GM19239 (cell line): ENCODE measurements at places on chromosomes 4 and X.

- DNase-seq, result no peak
Observed at GRCh38 chr4:147355032-147355656, 125.8 kb upstream of the EDNRA start.

DNA sequence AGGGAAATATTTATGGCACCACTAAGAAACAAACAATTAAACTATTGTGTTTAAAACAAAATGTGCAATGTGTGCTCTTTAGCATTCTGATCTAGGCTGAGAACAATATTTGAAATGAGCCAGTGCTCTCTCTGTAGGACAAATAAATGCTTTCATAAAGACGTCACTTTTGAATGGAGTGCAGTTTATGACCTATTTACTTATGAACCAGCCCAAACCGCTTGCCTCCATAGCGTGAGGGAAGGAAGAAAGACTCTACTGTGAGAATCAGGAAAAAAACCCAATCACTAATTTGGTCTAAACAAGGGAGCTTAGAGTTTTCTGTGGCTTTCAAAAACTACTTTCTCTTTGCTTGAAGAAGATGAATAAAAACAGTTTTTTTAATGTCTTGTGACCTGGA is 39.4 kb downstream of the SAT1 start:
- no peak for DNase-seq

DNA sequence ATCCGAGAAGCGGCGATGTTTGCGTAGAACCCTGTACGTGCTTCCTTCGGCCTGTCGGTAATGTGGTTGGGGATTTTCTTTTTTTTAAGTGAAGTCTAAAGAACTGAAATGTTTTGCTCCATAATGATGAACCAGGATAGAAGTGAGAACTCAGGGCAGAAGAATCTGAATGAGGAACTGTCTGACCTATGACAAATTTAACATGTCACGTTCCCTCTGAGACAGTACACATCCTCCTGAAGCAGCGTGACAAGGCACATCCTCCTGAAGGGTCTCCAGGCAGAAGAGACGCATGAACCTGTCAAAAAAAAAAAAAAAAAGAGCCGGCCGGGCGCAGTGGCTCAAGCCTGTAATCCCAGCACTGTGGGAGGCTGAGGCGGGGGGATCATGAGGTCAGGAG is 6.2 kb downstream of the CSF2RA start:
- no peak for DNase-seq

- no peak for DNase-seq
Observed at GRCh38 chr4:73621357-73621756, 1.1 kb upstream of the RASSF6 start.

DNA sequence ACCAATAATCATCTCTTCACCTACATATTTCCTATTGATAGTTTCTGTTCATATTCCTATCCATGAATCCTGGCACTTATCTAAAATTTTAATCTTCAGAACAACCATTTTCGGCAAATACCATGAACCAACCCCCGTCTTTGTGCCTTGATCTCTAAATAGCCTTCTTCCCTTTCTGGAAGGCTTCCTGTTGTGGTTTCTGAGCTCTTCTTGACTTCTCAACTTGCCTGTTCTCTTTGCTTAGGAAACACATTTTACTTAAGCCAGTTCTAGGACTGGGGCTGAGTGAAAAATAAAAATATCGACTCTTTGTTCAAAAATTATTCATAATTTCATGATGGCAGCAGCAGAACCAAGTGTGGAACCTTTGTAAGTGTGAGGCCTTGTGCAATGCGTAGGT is 882.4 kb downstream of the C4orf33 start:
- DNase-seq, result no peak
